Thoracic aorta (tissue), 2 donors: ENCODE measurements at places on chromosomes 4 and X. TPM values are rescaled to one million over a fixed set of nuclear protein-coding genes. Genes with fewer than 3 reads are reported as not detected.

GRCh38 chrX:153723351-153724251 lies 586 bp downstream of the BCAP31 start:
- no peaks in the 10 kb centered on the region for H3K27me3 ChIP-seq
- H3K4me3 ChIP-seq, result peak overlapping the region; percentile 80
- peaks cover 51% of the 10 kb centered on the region for H3K4me1 ChIP-seq
- peaks cover 5% of the 10 kb centered on the region for H3K36me3 ChIP-seq
- H3K27ac ChIP-seq, result peak overlapping the region; percentile 56

DNA sequence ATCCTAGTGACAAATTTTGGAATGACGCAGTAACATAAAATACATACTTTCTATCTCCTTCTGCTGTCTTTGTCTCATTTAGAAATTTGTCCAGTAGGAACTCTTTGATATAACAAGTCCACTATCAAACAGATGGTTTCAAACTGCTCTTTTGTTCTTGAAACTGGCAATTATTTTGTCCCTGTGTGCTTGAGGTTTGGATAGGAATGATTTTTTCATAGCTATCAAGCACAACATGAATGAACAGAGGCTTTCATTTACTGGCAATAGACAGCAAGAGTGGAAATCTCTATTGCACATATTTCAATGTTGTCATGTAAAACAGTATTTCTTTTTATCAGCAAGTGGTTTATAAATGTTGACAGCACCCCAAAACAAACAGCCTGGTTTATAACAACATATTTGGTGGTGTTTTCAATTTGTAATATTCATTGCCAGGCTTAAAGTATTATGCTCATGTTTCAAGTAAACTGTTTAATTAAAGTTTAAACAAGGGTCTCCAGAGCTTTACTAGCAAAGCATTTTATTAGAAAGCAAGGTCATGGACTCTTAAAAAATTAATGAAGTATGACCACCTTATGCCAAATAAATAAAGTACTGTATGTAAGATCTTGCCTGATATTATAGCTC lies 60.0 kb downstream of the TIGD2 start:
- no peaks in the 10 kb centered on the region for H3K4me1 ChIP-seq
- H3K4me3 ChIP-seq, result no peak overlapping the region
- H3K36me3 ChIP-seq, result no peaks in the 10 kb centered on the region
- H3K27me3 ChIP-seq, result no peaks in the 10 kb centered on the region

- no peak overlapping the region for H3K4me3 ChIP-seq
- no peak for DNase-seq
- peak overlapping the region; percentile 58 for H3K27ac ChIP-seq
- H3K36me3 ChIP-seq, result no peaks in the 10 kb centered on the region
- no peaks in the 10 kb centered on the region for H3K27me3 ChIP-seq
Observed at GRCh38 chr4:173591760-173592159, 61.7 kb upstream of the HAND2 start.

- no peaks in the 10 kb centered on the region for H3K27me3 ChIP-seq
- H3K4me1 ChIP-seq, result peaks cover 28% of the 10 kb centered on the region
- DNase-seq, result no peak
- H3K27ac ChIP-seq, result peak overlapping the region; percentile 19
Observed at GRCh38 chr4:94488670-94489069, 36.9 kb downstream of the PDLIM5 start.

SPARCL1 gene
- total RNA-seq, result 1,225 TPM

DNA sequence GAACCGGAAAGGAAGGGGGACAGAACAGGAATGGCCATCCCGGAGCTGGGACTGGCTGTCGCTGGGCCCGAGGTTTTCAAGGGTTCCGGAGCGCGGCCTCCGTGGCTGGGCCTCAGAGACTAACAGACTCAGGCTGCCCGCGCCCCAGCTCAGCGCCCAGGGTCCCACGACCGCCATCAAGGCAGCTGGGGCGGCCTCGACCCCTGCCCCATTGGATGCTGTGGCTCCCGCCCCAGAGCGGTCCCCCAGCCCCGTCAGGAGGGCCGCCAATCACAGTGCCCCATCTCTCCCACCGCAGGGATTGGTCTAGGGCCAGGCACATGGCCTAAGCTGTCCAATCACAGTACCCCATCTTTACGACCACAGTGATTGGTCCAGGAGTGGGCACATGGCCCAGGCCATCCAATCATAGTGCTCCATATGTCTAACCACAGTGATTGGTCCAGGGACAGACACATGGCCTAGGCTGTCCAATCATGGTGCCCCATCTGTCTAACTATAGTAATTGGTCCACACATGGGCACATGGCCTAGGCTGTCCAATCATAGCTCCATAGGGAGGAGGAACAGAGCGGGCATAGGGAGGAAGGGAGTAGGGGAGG lies 105.3 kb upstream of the NKX1-1 start:
- H3K27ac ChIP-seq, result no peak overlapping the region
- no peaks in the 10 kb centered on the region for H3K4me1 ChIP-seq
- no peaks in the 10 kb centered on the region for H3K36me3 ChIP-seq
- no peaks in the 10 kb centered on the region for H3K27me3 ChIP-seq
- H3K4me3 ChIP-seq, result no peak overlapping the region

GRCh38 chrX:105266456-105266855 lies 46.0 kb upstream of the TEX13A start:
- no peaks in the 10 kb centered on the region for H3K36me3 ChIP-seq
- no peaks in the 10 kb centered on the region for H3K4me1 ChIP-seq
- no peak overlapping the region for H3K27ac ChIP-seq
- no peak overlapping the region for H3K4me3 ChIP-seq

- no peak for DNase-seq
- H3K36me3 ChIP-seq, result no peaks in the 10 kb centered on the region
- no peaks in the 10 kb centered on the region for H3K27me3 ChIP-seq
- H3K4me3 ChIP-seq, result no peak overlapping the region
Observed at GRCh38 chrX:130636277-130636676, 234.5 kb downstream of the RBMX2 start.

PHOX2B gene
- total RNA-seq, result not detected

DNA sequence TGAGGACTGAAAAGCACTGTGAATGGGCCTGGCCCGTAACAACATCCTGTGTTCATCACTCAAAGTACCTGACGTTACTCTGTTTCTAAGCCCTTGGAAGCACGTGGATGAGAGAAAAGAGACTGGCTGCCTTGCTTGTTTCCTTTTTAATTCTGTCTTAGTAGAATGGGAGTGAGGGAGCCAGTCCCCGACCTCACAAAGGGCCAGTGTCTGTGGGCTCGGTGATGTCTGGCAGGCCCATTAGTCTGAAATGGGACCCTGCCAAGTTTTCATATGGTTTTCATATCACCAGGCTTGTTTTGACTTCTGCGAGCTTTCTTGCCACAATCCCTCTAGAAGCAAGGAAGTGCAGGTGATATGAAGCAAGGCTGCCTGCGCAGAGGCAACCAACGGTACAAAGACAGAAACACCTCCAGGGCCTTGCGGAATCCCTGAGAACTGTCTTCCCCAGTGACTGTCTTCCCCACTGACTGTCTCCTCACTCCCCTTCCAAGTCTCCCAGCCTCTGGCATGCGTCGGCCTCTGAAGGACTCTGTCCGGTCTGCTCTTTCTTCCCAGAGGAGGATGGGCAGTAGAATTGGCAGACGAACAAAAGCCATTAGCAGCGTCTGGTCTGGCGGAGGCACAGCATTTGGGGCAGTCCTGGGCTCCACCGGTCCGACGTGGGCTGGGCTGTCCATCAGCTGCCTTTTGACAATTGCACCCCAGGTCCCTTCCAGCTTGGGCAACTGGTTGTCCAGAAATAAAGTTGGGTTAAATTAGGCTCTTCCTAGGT lies 20.2 kb upstream of the RASL11B start:
- H3K36me3 ChIP-seq, result no peaks in the 10 kb centered on the region
- H3K4me1 ChIP-seq, result no peaks in the 10 kb centered on the region
- H3K4me3 ChIP-seq, result no peak overlapping the region
- no peak for DNase-seq
- H3K27me3 ChIP-seq, result no peaks in the 10 kb centered on the region

- no peak overlapping the region for H3K27ac ChIP-seq
- H3K4me1 ChIP-seq, result no peaks in the 10 kb centered on the region
- H3K36me3 ChIP-seq, result no peaks in the 10 kb centered on the region
Observed at GRCh38 chr4:145320294-145320693, 139.9 kb upstream of the OTUD4 start.

GRCh38 chrX:153626863-153627674 lies 19.9 kb upstream of the DUSP9 start:
- DNase-seq, result no peak
- no peaks in the 10 kb centered on the region for H3K36me3 ChIP-seq
- no peak overlapping the region for H3K27ac ChIP-seq
- no peaks in the 10 kb centered on the region for H3K27me3 ChIP-seq

DNA sequence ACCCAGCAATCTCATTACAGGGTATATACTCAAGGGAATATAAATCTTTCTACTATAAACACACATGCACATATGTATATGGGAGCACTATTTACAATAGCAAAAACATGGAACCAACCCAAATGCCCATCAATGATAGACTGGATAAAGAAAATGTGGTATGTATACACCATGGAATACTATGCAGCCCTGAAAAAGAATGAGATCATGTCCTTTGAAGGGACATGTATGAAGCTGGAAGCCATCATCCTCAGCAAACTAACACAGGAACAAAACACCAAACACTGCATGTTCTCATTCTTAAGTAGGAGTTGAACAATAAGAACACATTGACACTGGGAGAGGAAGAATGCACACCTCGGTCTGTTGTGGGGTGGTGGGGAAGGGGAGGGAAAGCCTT lies 80.6 kb upstream of the TBX22 start:
- H3K36me3 ChIP-seq, result no peaks in the 10 kb centered on the region
- H3K27me3 ChIP-seq, result no peaks in the 10 kb centered on the region
- H3K27ac ChIP-seq, result no peak overlapping the region

GRCh38 chr4:113157086-113157857 lies 107.8 kb downstream of the ANK2 start:
- H3K4me1 ChIP-seq, result peaks cover 3% of the 10 kb centered on the region
- H3K36me3 ChIP-seq, result no peaks in the 10 kb centered on the region
- no peak overlapping the region for H3K27ac ChIP-seq
- DNase-seq, result no peak

GRCh38 chr4:38688676-38689355 lies 24.8 kb downstream of the KLF3 start:
- peaks cover 33% of the 10 kb centered on the region for H3K36me3 ChIP-seq
- no peak for DNase-seq
- peaks cover 61% of the 10 kb centered on the region for H3K4me1 ChIP-seq
- H3K4me3 ChIP-seq, result no peak overlapping the region

CLDN2 gene
- total RNA-seq, result not detected

DNA sequence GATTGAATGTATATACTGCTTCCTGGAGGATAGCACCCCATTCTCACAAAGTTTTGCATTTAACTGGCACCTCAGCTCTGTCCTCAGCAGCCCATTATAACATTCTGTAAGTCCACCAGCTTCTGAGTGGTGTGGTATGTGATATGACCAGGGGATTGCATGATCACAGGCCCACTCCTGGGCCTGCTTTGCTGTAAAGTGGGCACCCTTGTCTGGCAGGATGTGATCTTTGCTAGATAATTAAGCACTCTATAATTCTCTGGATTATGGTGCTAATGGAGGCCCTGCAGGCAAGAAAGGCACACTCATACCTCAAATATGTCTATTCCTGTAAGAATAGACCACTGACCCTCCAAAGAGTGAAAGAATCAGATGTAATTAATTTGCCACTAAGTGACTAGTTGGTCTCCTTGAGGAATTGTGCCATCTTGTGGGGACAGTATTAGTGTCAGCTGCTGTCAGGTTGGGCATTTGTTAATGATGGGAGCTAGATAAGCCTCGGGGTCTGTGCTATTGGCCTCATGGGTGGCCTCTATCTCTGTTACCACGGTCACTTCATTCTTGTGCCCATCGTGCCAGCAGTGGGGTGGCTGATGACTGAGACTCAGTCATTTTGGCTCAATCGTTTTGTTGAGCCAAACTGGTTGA lies 2.2 kb upstream of the CFI start:
- no peak overlapping the region for H3K27ac ChIP-seq
- no peaks in the 10 kb centered on the region for H3K36me3 ChIP-seq
- no peaks in the 10 kb centered on the region for H3K27me3 ChIP-seq
- H3K4me1 ChIP-seq, result peaks cover 5% of the 10 kb centered on the region

GRCh38 chrX:42443267-42443666 lies 334.7 kb downstream of the PPP1R2C start:
- no peaks in the 10 kb centered on the region for H3K36me3 ChIP-seq
- no peaks in the 10 kb centered on the region for H3K27me3 ChIP-seq

DNA sequence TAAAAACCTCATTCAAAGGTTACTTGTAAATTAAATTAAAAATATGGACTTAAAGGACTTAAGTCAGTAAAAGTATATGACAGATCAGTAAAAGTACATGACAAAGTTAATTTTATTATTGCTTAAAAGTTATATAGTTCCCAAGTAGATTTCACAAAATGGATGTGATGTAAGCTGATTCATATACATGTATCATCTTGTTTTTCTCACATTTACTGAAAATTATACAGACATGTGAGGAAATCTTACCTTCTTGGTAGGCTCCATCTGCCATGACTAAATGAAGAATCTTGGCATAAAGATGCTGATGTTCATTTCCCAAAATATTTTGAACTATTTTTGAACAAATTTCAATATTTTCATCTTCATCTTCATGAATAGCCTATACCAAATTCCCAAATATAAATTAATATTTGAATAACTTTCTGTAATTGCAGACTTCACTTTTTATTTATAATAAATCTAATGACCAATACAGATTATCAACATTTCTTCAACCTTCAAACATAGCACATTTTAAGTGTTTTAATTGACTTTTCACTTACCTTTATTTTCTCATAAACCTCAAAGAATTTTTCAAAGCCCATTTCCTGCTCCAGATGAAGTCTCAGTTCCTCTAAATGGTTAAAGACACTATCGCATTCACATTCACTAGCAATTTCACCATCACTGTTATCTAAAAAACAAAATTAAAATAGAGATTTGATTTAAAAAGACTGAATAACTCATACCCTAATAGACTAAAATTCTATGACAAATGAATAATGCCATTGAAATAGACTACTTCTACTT lies 129.4 kb upstream of the SH3RF1 start:
- no peaks in the 10 kb centered on the region for H3K36me3 ChIP-seq
- H3K4me1 ChIP-seq, result no peaks in the 10 kb centered on the region
- no peaks in the 10 kb centered on the region for H3K27me3 ChIP-seq
- no peak overlapping the region for H3K27ac ChIP-seq
- DNase-seq, result no peak

GRCh38 chr4:73761856-73762255 lies 21.5 kb downstream of the CXCL8 start:
- H3K4me1 ChIP-seq, result no peaks in the 10 kb centered on the region
- no peak overlapping the region for H3K4me3 ChIP-seq
- no peaks in the 10 kb centered on the region for H3K27me3 ChIP-seq
- no peak overlapping the region for H3K27ac ChIP-seq

TRAM1L1 gene
- 0.68 TPM for total RNA-seq

UGT2B7 gene
- not detected for total RNA-seq

CFP gene
- 13.1 TPM for total RNA-seq
